BE2C (cell line): ENCODE measurements at places on chromosomes 16 and 17.
A peak's percentile ranks its signal among the peaks of the same experiment; 100 is the strongest.

- DNase-seq, result peak; percentile 41
Observed at GRCh38 chr17:38591759-38592241, 14.0 kb downstream of the SRCIN1 start.

DNA sequence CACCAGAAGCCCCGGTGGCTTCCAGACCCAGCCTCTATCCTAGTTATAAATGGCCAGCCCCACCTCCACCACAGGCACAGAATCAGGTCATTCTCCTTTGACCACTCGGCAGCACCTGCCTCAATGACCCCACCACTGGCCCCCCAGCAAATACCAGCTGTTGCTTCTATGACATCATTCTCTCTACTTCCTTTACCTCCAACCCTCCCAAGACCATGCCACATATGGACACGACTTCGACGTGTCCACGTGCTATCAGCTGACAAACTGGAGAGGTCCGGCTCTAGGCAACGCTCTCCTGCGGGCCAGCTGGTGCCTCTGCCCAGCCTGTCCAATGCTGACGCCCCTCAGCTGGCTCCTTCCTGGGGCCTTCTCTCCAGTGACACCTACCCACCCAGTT is 5.9 kb downstream of the ALYREF start:
- no peak for DNase-seq

GRCh38 chr16:53937161-53937880 is 233.4 kb downstream of the FTO start:
- no peak for DNase-seq

GRCh38 chr16:56997264-56997663 is 7.9 kb downstream of the NLRC5 start:
- DNase-seq, result no peak
